Esophagus mucosa (tissue), 1 donor: ENCODE measurements at places on chromosomes 7 and 10. TPM values are rescaled to one million over a fixed set of nuclear protein-coding genes. Genes with fewer than 3 reads are reported as not detected.

GRCh38 chr10:77970869-77971803, 44.6 kb upstream of the DLG5 start:
- no peak for ATAC-seq

DNA sequence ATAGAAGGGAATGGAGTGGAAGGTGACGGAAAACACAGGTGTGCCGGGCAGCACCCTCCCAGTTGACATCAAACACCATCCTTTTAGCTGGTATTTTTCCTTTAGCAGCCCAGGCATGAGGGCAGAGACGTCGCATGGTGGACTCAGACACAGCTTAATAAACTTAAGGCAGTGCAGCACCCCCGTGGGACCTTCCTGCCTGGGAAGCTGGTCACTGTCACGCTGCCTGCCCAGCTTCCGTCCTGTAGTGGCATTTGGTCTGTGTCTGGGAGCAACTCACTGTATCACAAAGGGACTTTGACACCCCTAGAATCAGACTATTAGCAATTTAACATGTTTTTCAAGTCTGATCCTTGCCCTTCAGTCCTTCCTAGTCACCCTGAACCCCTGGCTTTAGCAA, 35.8 kb downstream of the IL15RA start:
- no peak for ATAC-seq

DNA sequence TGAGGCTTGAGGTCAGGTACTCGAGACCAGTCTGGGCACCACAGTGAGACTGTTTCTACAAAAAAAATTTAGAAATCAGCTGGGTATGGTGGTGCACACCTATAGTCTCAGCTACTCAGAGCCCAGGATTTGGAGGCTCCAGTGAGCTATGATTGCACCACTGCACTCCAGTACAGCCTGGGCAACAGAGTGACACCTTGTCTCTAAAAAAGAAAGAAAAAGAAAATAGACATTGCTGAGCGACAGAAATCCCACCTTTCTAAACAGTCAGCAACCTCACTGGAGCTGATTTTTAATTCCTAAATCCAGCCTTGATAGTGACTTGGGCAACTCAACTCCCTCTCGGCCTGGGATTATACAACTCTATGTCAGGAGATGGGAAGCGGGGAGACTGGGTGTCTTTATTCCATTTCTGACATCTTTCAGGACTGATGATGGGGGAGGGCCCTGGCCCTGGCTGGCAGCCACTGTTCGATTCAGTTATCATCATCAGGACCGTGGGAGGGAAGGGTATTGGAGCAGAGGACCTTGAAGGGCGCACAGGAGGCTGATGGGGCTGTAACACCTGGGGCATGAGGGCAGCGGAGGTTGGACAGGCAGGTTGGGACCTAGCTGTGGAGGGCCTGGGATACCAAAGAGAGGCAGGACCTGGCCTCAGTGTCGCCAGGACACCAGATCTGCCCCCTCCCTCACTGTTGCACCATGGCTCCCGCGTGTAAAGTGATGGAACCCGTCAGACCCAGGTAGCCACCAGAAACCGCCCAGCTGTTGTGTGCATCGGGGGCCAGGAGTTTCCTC, 14.7 kb downstream of the HSPB1 start:
- ATAC-seq = no peak

DNA sequence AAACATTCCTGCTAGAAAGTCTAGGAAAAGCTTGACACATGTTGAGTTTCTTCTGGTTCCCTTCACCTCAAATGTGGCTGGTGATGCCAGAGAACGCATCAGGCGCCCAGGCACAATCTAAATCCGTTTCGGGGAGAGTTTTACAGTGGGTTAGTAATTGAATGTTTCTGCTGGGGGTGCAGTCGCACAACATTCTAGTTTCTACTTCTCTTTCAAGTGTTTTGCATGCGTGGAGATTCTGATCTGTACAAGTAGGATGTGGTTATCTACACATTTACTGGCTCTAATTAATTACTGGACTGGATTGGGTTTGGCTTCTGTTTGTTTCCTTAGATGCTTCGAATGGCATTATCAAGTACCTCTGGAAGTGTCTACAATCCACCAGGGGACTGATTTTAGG, 173.8 kb downstream of the TMEM26 start:
- ATAC-seq = no peak

- no peak for ATAC-seq
Measured at GRCh38 chr10:115831016-115831415, 442.0 kb downstream of the GFRA1 start.

DNA sequence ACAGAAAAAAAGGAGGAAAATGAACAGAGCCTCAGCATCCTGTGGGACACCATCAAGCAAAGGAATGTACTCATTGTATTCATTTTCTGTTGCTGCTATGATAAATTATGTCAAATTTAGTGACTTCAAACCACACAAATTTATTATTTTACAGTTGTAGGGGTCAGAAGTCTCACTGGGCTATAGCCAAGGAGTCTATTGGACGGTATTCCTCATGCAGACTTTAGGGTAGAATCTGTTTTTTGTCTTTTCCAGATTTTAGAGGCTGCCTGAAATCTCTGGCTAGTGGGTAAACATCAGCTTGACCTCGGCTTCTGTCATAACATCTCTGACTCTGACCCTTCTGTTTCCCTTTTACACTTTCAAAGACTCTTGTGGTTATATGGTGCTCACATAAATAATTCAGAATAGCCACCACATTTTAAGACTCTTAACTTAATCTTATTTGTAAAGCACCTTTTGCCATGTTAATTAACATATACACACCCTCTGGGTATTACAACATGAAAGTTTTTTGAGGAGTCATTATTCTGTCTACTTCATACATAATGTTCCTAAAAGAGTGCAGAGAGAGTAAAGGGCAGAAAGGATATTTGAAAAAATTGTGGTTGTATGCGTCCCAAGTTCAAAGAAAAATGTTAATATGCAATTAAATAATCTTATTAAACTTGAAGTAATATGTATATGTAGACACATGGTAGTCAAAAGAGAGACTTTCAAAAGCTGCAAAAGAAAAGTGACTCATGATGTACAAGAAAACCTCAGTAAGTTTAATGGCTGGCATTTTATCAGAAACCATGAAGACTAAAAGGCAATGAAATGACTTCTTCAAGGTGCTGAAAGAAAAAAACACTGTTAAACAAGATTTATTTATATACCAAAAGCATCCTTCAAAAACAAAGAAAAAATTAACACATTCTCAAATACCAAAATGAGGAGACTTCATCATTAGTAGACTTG, 70.8 kb upstream of the MEOX2 start:
- ATAC-seq = no peak

DNA sequence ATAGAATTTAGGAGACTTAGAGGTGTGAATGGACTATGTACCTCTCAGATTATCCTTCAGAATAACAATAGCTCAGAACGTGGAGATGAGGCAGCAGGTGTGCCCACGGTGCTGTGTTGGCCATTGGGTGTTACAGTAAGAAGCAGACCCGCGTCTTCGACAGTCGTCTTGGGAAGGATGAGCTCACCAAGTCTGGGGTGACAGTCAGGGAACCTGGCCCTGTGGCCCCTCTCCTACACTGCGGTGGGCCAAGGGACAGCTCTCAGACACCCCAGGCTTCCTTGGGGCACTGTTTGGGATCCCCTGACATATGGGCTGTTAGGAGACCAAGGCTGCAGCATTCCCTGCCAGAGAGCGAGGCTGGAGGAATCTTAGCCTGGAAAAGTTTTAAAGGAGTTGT, 88.5 kb downstream of the ACTR3B start:
- ATAC-seq = no peak

DNA sequence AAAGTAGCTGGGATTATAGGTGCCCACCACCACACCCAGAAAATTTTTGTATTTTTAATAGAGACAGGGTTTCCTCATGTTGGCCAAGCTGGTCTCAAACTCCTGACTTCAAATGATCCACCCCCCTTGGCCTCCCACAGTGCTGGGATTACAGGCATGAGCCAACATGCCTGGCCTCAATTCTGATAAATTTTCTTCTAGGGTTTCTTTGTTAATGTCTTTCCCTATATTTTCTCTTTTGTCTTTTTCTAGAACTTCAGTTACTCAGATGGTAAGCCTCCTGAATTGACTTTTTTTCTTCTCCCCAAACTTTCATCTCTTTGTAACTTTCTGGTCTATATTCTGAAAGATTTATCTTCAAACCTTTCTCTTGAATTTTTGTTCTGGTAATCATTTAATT, 12.7 kb upstream of the SMURF1 start:
- ATAC-seq = no peak

- no peak for ATAC-seq
Measured at GRCh38 chr7:98174334-98175259, 36.6 kb upstream of the BHLHA15 start.

DNA sequence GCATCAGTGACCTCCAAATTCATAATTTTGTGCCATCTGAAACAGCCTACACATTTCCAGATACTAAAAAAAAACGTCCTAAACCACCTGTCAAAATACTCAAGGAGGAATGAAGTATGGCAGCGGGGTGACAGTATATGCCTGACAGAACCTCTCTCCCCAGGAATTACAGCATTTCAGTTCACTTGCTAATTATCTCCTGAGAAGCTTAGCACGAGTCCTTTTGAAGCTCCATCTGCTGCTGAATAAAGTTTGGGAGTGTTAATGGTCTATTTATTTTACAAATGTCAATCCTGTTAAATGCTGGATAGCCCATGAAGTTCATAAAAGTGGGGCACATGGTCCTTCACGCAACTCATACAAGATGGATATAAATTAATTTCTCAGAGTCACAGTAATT, 29.4 kb upstream of the ANLN start:
- ATAC-seq = no peak

DNA sequence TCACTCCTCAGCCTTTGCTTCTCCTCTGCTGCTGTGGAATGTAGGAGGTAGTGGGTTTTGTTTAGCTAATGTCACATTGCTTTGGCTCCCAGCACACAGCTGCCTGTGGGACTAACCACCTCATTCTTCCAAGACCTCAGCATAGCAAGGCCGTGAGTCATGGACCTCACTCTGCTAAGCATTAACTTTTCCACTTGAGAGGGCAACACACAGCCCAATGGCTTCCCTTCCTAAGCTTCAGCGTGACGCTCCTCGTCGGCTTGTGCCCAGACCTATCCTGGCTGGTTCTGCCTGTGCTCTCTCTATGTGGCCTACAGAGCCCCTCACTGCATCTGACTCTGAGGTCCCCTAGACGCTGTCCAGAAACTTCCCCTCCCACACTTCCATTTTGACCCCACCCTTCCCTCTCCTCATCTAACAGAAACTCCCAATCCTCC, 23.3 kb downstream of the MYOF start:
- peak; percentile 90 for ATAC-seq

DNA sequence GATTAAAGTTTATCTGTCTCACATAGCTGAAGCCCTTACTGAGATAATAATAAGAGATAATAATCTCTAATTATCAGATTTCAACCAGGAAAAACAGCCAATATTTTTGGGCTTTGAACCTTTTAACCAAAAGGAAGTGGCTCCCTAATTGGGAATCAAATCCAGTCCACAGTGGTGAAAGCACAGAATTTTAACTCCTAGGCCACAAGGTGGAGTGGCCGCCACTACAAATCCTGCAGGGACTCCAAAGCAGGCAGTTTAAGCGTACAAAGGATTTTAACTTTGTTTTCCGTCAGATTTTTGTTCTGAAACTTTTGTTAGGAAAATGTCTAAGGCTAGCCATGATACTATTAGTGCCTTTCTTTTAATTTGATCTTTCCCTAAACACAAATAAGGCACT, 99.6 kb upstream of the CCNY start:
- ATAC-seq = no peak

DNA sequence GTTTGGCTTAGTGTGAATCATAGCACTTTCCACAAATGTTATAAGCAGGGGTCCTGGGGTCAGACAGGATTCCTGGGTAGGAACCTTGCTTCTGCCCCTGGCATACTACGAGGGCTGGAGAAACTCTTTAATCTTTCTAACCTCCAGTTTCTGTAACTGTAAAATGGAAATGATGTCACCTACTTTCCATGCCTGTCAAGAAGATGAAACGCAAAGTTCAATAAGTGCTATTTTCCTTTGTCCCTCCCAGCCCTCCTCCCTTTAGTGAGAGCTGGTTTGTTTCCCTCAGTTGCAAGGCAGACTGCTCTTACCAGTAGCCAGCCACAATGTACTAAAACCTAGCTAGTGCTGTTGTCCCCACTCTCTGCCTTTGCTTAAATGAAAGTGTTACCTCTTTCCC, 117.1 kb upstream of the HPS1 start:
- ATAC-seq = no peak

DNA sequence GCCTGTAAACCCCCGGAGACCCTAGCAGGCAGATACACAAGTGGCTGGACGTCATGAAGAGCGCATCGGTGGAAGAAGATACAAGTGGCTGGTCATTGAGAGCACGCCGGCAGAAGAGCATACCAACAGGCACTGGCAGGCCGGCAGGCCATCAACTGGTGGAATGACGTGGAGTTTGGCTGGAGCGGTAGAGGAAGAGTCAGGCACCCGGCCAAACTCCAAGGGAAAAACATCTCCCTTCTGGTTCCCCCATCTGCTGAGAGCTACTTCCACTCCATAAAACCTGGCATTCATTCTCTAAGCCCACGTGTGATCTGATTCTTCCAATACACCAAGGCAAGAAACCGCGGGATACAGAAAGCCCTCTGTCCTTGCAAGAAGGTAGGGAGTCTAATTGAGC, 113.4 kb upstream of the NPSR1 start:
- no peak for ATAC-seq

- ATAC-seq = peak; percentile 87
Measured at GRCh38 chr10:125064681-125065492, 95.5 kb downstream of the CTBP2 start.

DNA sequence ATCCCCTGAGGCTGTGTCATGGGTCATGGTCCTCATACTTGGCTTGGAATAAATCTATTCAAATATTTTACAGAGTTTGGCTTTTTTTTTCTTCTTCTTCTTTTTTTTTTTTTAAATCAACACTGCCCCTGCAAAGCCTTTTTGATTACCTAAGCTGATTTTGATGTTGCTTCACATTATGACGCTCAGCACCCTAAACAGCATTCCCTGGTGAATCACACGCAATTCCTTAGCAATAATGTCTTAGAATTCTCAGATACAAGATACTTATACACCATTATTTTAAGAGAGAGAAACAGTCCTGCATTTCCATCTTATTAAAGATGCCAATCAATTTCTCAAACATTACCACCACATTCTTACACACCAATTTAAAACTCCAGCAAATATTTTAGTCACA, 323.7 kb upstream of the IGFBP3 start:
- no peak for ATAC-seq

DNA sequence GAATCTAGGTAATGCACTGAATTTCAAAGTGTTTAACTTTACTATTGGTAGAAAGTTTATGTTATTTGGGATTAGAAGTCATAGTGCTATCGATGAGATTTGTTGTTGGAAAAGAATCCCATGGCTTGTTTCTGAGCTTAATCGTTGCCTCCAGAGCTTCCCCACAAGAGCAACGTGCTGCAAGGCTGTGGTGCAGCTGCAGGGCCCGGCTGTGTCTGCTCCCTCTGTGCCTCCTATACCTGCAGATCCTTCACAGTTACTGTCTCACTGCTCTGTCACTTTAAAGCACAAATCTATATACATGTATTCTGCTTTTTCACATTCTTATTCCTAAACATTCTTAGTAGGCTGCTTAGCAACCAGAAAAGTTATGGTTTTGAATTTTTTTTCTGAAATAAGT, 826.6 kb upstream of the COBL start:
- ATAC-seq = no peak

SLC26A3 gene
- 0.44 TPM for total RNA-seq

FAM237B gene
- total RNA-seq = not detected

ARHGEF5 gene
- total RNA-seq = 47.0 TPM

C10orf105 gene
- not detected for total RNA-seq

GNAI1 gene
- total RNA-seq = 31.5 TPM

HUS1 gene
- total RNA-seq = 20.0 TPM

CALHM3 gene
- not detected for total RNA-seq

MLXIPL gene
- 0.52 TPM for total RNA-seq
